ENCODE measurements at places on chromosomes 4 and X. TPM values are rescaled to one million over a fixed set of nuclear protein-coding genes. Genes with fewer than 3 reads are reported as not detected.

CXorf38 gene
- total RNA-seq = 5.8 TPM

HHIP gene
- 0.43 TPM for total RNA-seq

DCAF12L1 gene
- total RNA-seq = not detected

ADH1C gene
- 1.5 TPM for total RNA-seq

CFI gene
- total RNA-seq = 6.9 TPM

EBP gene
- total RNA-seq = 72.2 TPM

ARMCX1 gene
- 49.4 TPM for total RNA-seq

ATXN3L gene
- total RNA-seq = not detected

IL15 gene
- total RNA-seq = 7.3 TPM
